Smooth muscle cell of trachea (primary cell): ENCODE measurements at places on chromosomes 12 and 14. TPM values are rescaled to one million over a fixed set of nuclear protein-coding genes. Genes with fewer than 3 reads are reported as not detected.

The MYO1H gene
- not detected in 2 replicates for total RNA-seq

The CLEC6A gene
- not detected in 2 replicates for total RNA-seq

The KRT77 gene
- total RNA-seq, result not detected in 2 replicates

The TAS2R8 gene
- 0.29 TPM in 1 of 2 replicates, not detected in the other for total RNA-seq

The PLCZ1 gene
- 0.33 TPM in 1 of 2 replicates, not detected in the other for total RNA-seq

The LRIG3 gene
- 162 and 211 TPM in 2 replicates for total RNA-seq

The TMCC3 gene
- 0.73 and 0.83 TPM in 2 replicates for total RNA-seq

The DIO2 gene
- 6.0 and 16.1 TPM in 2 replicates for total RNA-seq

The LMNTD1 gene
- 0.44 TPM in 1 of 2 replicates, not detected in the other for total RNA-seq

The FAIM2 gene
- total RNA-seq, result 2.6 and 8.4 TPM in 2 replicates

The EXD2 gene
- total RNA-seq, result 17.2 and 23.6 TPM in 2 replicates

The POTEG gene
- total RNA-seq, result not detected in 2 replicates

The CPNE6 gene
- total RNA-seq, result not detected in 2 replicates

The NTS gene
- total RNA-seq, result 0.50 and 1.2 TPM in 2 replicates

The GLT8D2 gene
- total RNA-seq, result 48.5 and 66.3 TPM in 2 replicates

The RAN gene
- 563 and 1,060 TPM in 2 replicates for total RNA-seq

The SLC8A3 gene
- under 0.01 and 0.33 TPM in 2 replicates for total RNA-seq

The SUDS3 gene
- 29.1 and 53.4 TPM in 2 replicates for total RNA-seq

The RNF10 gene
- 173 and 233 TPM in 2 replicates for total RNA-seq

The SLC7A7 gene
- total RNA-seq, result 2.0 and 7.1 TPM in 2 replicates

The SLCO1B1 gene
- not detected in 2 replicates for total RNA-seq

The CELA1 gene
- not detected in 2 replicates for total RNA-seq

The KRT85 gene
- total RNA-seq, result not detected in 2 replicates

The GPR65 gene
- total RNA-seq, result under 0.01 TPM in 1 of 2 replicates, not detected in the other

The ACSM4 gene
- total RNA-seq, result not detected in 2 replicates

The SRRM4 gene
- total RNA-seq, result under 0.01 TPM in 1 of 2 replicates, not detected in the other

The HEBP1 gene
- total RNA-seq, result 29.4 and 29.8 TPM in 2 replicates

The MAP3K9 gene
- total RNA-seq, result 0.15 and 0.17 TPM in 2 replicates

The ADSS1 gene
- 2.5 and 7.1 TPM in 2 replicates for total RNA-seq

The CSRP2 gene
- 6.0 and 10.8 TPM in 2 replicates for total RNA-seq
